ENCODE measurements at places on chromosomes 3 and 15.

DNA sequence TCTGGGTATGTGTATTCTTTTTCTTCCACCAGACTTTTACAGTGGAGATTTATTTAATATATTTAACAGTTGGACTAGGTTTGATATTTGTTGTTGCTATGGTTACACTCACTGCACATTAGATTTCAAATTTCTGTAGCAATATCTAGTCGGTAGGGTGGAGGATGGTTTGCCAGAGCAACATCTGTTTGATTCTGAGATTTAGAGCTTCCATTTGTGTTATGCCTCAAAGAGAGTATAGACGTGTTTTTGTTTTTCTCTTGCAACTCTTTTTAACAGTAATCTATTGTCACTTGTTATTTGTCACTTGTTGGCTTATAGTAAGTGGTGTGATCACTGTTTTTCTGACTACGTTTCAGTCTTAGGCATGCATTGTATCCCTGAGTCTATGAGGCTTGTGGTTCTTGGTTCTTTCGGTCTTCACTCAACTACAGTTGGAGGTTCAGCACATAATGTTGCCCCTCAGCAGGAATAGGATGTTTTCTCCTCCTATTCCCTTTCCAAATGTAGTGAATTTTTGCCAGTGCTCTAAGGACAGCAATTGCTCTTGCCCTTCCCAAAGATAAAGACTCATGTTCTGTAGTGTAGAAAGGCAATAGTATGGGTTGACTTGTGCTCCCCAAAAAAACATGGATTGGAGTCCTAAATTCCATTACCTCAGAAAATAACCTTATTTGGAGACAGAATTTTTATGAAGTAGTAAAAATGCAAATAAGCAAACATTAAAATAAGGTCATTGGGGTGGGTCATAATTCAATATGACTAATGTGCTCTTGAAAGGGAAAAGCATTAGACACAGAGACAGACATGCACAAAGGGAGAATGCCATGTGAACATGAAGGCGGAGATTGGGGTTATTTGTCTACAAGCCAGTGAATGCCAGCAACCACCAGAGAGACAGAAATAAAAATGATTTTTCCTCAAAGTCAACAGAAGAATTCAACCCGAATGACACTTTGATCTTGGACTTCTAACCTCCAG lies 692.1 kb downstream of the DIPK2A start:
- no peak for DNase-seq

DNA sequence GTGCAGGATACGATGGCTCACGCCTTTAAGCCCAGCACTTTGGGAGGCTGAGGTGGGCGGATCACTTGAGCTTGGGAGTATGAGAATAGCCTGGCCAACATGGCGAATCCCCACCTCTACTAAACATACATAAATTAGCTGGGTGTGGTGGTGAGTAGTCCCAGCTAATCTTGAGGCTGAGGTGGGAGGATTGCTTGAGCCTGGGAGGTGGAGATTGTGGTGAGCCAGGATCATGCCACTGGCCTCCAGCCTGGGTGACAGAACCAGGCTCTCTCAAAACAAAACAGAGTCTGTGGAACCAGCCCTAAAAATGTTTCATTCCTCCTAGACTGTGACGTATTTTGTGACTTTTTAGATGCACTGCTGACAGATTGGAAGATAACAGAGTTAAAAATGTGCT lies 34.3 kb upstream of the RAD51 start:
- no peak for DNase-seq

GRCh38 chr15:32986147-32986546 lies 208.4 kb downstream of the FMN1 start:
- no peak for DNase-seq

- DNase-seq, result no peak
Measured at GRCh38 chr3:47464588-47464987, 11.2 kb downstream of the SCAP start.

- DNase-seq, result no peak
Measured at GRCh38 chr3:86937306-86937791, 53.6 kb downstream of the VGLL3 start.

DNA sequence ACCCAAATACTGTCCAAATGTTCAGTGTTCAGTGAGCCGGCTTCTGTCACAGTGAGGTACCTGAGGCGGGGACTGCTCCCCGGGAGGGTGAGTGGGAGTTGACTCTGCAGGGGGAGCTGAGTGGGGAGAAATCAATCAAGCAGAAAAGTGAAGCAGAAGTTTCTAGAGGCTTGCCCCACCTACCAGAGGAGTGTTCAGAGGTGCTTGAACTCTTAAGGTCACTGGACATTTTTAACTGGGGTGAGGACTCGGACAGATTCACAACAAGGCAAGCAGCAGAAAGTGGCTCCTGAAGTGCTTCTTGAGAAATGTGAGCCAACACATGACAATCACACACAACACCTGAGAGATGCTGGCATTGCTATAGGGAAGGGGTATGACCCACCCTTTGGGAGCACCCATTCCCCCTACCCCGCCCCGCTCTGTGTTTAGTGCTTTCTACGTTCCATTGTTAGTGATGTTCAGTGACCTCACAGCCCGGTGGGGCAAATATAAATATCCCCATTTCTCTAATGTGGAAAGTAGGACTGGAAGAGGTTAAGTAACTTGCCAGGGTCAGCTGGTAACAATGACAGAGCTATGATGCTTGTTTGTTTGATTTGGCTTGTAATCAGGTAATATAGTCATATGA lies 48.6 kb upstream of the AKAP13 start:
- no peak for DNase-seq

- no peak for DNase-seq
Measured at GRCh38 chr3:105773291-105773690, 95.5 kb downstream of the CBLB start.

DNA sequence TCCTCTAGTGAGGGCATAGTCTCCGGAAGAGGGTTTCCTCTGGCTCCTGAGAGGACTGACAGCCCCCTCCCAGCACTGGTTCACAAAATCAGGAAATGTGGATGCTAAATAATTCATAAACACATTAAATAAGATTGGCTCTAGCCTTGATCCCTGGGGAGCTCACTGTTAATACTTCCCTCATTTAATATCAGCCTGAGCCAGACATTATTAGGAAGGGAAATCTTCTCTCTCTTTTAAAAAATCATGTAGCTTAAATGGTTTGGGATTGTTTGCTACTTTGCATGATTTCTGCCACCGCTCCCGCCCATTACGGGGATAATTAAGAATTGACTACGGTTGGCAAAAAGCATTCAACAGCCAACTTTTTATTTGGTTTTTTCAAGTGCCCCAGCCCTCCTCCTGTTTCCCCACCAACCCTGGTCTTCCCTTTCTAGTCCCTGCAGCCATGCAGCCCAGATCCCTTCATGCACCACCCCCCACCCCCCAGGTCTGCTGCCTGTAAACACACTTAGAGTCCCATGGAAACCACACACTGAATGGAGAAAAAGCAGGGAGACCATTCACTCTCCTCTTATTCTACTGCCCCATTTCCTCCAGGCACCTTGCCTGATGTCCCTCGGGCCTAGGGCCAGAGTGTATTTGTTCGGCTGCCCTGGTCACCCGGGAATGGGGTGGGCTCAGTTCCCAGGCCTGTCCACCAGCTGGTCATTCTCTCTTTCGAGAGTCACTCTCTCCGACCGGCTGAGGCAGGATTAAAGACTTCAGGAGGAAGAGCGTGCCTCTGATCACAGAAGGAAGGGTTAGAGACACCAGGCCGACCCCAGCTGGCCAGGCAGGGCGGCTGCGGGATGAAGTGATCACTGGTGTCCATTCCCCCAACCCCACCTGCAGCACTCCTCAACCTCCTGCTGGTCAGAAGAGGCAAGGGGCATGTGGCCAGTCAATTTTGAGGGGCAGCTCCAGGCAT lies 45.1 kb downstream of the SEMA5B start:
- DNase-seq, result no peak
